ENCODE measurements at places on chromosomes 6 and 20. TPM values are rescaled to one million over a fixed set of nuclear protein-coding genes. Genes with fewer than 3 reads are reported as not detected.
A peak's percentile ranks its signal among the peaks of the same experiment; 100 is the strongest.

DNA sequence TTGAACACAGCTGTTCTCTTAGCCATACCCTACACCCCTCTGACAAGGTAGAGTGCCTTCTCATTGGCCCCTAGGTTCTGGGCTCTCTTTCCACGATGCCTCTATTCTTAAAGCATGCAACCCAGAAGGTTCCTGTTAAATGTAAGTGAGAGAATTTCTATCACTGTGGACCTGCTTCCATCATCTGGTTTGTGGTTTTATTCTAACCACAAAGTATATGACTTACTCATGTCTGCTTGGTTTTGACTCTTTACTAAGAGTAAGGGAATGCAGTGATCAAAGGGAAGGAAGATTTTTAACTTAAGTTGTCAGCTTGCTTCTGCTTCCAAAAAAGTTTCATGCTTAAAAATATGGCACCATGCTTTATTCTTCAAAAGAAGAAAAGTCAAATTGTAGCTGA lies 80.2 kb downstream of the ANKEF1 start:
- H3K27ac ChIP-seq, result no peak overlapping the region
- no peaks in the 10 kb centered on the region for H3K4me1 ChIP-seq
- no peaks in the 10 kb centered on the region for H3K36me3 ChIP-seq
- H3K27me3 ChIP-seq, result no peaks in the 10 kb centered on the region
- DNase-seq, result no peak

- peaks cover 33% of the 10 kb centered on the region for H3K4me1 ChIP-seq
- no peak overlapping the region for H3K27ac ChIP-seq
- H3K36me3 ChIP-seq, result no peaks in the 10 kb centered on the region
- DNase-seq, result no peak
- H3K4me3 ChIP-seq, result no peak overlapping the region
- no peaks in the 10 kb centered on the region for H3K27me3 ChIP-seq
Observed at GRCh38 chr6:43921039-43921438, 151.0 kb downstream of the VEGFA start.

- H3K4me1 ChIP-seq, result peaks cover 8% of the 10 kb centered on the region
- H3K4me3 ChIP-seq, result no peak overlapping the region
- DNase-seq, result no peak
- H3K36me3 ChIP-seq, result no peaks in the 10 kb centered on the region
- no peaks in the 10 kb centered on the region for H3K27me3 ChIP-seq
Observed at GRCh38 chr6:131023834-131024504, 39.1 kb downstream of the EPB41L2 start.

DNA sequence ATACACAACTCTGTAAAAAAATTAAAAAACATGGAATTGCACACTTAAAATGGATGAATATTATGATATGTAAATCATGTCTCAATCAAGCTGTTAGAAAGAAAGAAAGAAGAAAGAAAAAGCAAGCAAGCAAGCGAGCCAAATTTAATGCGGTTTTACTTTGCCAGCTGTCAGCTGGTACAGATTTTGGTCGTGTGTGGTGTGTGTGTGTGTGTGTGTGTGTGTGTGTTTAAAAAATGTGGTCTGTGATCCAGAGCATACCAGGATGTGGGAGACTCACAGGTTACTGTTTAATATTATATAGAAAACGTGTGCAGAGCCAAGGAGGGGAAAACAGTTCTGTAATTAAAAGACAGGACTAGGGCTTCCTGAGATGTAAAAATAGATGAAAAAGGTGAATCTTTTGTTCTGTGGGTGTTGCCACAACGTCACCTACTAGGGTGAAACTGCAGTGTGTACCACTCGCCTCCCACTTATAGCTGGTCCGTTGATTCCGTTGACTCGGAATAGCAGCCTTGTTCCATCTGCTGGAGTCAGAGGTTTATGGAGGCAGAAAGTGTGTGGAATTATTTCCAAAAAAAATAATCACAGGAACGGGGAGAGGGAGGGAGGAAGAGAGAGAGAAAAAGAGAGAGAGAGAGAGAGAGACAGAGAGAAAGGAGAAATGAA lies 197.7 kb downstream of the BCAS1 start:
- peaks cover 42% of the 10 kb centered on the region for H3K4me1 ChIP-seq
- H3K27me3 ChIP-seq, result no peaks in the 10 kb centered on the region
- DNase-seq, result peak; percentile 54
- peak overlapping the region; percentile 3 for H3K4me3 ChIP-seq

Gene HLA-DRA
- not detected for total RNA-seq

Gene FAM135A
- 13.1 TPM for total RNA-seq

All from A673 (cell line).